ENCODE measurements at places on chromosomes 3 and 15.

DNA sequence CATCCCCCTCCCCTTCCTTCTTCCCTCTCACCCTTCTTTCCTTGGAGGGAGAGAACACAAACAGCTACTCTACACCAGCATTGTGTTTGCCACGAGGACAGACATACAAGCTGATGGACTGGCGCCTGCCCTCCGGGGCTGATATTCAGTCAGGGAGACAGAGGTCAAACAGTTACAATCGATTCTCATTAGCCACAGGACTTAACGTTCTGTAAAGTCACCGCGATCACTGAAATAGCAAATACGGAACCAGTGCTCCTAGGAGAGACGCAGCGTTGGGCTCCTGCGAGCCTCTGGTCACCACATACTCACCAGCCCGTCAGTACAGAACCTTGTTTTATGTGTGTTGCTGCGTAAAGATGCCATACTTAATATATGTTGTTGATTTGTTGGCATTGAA lies 108.8 kb downstream of the LRRK1 start:
- DNase-seq = no peak

GRCh38 chr3:53250453-53250852 lies 5.4 kb downstream of the TKT start:
- DNase-seq = no peak

- DNase-seq = no peak
These were observed 264.8 kb upstream of the ZPLD1 start for GRCh38 chr3:102169915-102170479.

DNA sequence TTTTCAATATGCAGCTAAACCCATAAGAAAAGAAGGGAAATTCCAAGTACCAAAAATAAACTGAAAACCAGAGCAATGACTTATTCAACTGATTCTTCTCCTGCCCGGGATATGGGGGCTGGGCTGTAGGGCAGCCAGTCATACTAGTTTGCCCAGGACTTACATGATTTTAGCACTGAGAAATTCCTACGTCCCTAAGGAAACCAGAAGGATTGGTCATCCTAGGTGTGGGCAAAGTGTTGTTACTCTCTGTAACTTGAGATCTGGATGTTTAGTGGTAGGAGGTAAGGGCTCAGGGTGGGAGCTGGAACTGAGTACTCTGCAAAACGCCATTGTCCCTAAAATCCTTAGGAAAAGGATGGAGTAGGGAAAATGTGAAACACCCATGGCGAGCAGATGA lies 1.2 kb upstream of the DAZL start:
- no peak for DNase-seq

DNA sequence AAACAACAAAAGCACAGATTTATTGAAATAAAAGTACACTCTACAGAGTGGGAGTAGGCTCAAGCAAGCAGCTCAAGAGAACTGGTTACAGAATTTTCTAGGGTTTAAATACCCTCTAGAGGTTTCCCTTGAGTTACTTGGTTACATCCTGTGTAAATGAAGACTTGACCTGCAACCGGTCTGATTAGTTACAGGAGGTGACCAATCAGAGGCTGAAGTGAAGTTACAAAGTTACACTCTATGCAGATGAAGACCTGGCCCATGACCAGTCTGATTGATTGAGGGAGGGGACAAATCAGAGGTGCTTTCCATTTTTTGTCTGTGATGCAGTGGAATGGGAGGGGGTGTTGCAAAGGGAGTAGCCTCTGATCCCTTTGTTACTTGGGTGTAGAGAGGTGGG lies 723.4 kb downstream of the ZPLD1 start:
- DNase-seq = no peak

GRCh38 chr3:35678643-35679161 lies 39.4 kb downstream of the ARPP21 start:
- no peak for DNase-seq

DNA sequence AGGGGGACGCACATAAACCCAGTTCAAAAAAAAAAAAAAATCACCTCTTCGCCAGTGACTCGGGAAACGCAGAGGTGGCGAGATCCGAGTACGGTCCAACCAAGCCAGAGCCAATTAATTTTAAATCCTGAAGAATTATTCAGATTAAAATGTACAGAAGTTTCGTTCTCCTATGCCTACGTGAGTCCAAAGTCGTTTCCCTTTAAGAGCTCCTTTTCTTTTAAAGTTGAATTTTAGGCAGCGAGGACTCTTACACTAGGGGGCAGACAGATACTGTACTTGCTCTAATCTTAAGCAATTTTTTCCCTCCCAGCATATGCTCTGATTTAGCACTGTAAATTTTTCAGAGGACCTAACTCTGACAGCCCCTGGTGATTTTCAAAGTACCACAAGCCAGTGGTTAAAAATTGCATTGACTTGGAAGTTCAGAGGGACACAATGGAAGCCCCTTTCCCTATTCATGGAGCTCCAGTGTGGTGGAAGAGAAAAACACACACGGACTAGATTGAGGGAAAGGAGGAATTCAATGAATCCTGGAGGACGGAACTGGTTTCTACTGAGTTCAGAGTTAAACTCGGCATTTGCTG lies 3.3 kb upstream of the NR2F2 start:
- DNase-seq = peak; percentile 71

GRCh38 chr3:65979162-65979561 lies 59.6 kb downstream of the MAGI1 start:
- no peak for DNase-seq

GRCh38 chr3:127962937-127963336 lies 47.9 kb downstream of the KBTBD12 start:
- no peak for DNase-seq

GRCh38 chr3:38383156-38383875 lies 36.7 kb downstream of the XYLB start:
- no peak for DNase-seq

Data from pulmonary artery endothelial cell (primary cell).